Activated naive CD4-positive, alpha-beta T cell treated with anti-CD3 and anti-CD28 coated beads, Interleukin-2, amount 50 U/mL, for 16 hours (primary cell): ENCODE measurements at places on chromosomes 7 and 10.
A peak's percentile ranks its signal among the peaks of the same experiment; 100 is the strongest.

DNA sequence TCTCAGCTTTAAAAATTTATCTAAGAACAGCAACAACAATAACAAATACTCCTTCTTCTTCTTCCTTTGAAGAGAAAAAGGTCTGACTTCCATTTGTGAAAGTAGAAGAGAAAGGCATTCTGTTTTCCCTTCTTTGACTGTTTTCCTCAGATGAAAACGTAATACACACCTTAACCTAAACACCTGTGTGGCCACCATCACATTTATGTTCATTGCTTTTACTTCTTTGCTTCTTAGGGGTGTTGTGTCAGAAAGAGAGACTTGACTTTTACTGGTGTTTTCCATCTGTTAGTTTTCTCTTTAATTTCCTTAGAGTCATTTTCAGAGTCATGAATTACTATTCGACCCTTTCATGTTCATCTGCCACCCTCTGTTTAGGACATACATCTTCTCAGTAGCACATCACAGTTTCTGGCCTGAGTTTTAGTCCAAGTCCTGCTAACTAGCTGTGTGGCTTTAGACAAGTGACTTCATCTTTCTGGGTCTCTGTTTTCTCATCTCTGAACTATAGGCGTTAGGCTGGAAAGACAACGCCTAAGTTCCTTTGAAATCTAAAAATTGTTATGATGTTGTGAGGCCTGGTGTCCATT lies 283.8 kb downstream of the GATA3 start:
- DNase-seq: no peak

GRCh38 chr7:55521512-55521911 lies 50.8 kb downstream of the VOPP1 start:
- DNase-seq: no peak

- no peak for DNase-seq
Observed at GRCh38 chr7:47811632-47812380, 136.5 kb downstream of the PKD1L1 start.

- DNase-seq: peak; percentile 36
Observed at GRCh38 chr10:95655571-95656290, 780 bp downstream of the ALDH18A1 start.

GRCh38 chr7:27176962-27177794 lies 3.1 kb upstream of the HOXA10 start:
- peak; percentile 5 for DNase-seq

- no peak for DNase-seq
Observed at GRCh38 chr7:117489911-117490310, 10.1 kb downstream of the CFTR start.

GRCh38 chr10:35422228-35422627 lies 85.9 kb downstream of the CCNY start:
- no peak for DNase-seq

- no peak for DNase-seq
Observed at GRCh38 chr10:99835947-99836346, 53.5 kb downstream of the ABCC2 start.

GRCh38 chr7:96441436-96442084 lies 119.7 kb upstream of the SLC25A13 start:
- no peak for DNase-seq

DNA sequence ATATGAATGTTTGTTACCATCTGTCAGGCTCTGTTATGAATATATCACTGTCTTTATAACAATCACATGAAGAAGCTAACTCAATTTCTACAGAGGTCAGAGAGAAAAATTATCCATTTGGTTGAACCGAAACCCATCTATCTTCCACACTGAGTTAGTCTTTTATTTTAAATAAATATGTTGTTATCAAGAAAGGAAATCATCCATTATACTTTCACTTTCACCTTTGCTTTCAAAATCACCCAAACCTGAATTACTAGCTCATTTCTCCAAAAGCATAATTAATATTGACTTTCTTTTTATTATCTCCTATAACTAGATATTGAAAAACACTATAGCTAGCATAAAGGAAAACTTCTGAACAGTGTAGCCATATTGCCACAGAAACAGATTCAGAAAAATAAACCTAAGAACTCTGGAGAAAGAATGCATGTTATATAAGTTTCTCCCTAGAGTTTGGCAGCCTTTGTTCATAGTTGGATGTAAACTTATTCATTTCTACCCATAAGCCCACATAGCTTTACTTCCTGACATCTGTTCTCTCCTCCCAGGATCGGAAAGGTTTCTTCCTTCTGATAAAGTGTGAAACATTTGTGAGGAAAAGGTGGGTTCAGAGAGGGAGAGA lies 66.0 kb downstream of the NPSR1 start:
- DNase-seq: no peak

DNA sequence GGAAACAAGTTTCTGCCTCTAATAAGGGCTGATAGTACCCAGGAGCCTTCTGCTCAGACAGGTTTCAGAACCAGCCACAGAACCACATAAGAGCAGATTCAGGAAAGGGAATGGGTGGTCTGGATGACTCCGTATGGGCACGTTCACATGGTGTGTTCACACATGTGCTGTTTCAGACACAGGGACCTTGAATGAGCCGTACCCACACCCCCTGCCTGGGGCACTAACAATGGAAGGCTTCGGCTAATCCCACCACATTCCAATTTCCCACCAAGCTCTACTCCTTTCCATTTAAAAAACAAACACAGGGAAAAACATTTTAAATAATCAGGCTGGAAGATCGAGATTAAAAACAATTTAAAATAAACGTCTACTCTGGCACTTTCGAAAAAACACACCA lies 217.3 kb downstream of the GRID1 start:
- DNase-seq: no peak

GRCh38 chr7:152059311-152059710 lies 33.8 kb downstream of the GALNT11 start:
- no peak for DNase-seq

- no peak for DNase-seq
Observed at GRCh38 chr7:152527610-152528032, 91.8 kb upstream of the KMT2C start.

GRCh38 chr10:61882621-61883370 lies 18.7 kb upstream of the ARID5B start:
- DNase-seq: peak; percentile 80

DNA sequence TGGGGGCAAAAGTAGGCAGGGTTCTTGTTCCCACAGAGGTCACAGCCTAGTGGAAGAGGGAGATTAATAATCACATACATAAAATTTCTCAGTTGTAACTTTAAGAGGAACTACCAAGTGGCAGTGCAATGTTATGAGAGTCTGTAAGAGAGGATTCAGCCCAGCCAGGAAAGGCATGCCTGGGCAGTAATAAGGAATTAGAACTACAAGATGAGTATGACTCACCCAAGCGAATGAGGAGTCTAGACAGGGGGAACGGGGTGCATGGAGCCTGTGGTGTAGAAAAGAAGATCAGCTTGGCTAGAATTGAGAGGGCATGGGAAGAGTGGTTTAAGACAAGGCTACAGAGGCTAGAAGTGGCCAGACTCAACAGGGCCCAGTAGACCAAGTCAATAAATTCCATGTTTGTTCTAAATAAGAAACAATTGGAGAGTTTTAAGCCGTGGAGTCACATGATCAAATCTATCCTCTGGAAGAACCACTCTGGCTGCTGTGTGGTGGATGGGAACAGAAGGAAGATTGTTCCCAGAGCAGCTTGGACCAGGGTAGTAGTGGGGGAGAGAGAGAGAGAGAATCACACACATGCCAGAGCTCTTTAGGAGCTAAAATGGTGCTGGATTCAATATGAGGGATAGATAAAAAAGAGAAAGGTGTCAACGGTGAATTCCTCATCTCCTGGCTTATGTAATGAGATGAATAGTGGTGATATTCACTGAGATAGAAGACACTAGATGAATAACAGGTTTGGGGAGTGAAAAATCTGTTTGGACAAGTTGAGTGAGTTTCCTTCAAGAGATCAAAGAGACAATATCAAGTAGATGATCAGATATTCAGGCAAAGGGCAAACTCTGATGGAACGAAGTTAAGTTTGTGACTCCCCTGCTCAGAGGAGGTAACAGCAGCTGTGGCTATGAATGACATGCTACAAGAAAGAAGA lies 265.1 kb downstream of the FGFR2 start:
- no peak for DNase-seq

- no peak for DNase-seq
Observed at GRCh38 chr7:4745971-4746919, 29.2 kb upstream of the AP5Z1 start.

DNA sequence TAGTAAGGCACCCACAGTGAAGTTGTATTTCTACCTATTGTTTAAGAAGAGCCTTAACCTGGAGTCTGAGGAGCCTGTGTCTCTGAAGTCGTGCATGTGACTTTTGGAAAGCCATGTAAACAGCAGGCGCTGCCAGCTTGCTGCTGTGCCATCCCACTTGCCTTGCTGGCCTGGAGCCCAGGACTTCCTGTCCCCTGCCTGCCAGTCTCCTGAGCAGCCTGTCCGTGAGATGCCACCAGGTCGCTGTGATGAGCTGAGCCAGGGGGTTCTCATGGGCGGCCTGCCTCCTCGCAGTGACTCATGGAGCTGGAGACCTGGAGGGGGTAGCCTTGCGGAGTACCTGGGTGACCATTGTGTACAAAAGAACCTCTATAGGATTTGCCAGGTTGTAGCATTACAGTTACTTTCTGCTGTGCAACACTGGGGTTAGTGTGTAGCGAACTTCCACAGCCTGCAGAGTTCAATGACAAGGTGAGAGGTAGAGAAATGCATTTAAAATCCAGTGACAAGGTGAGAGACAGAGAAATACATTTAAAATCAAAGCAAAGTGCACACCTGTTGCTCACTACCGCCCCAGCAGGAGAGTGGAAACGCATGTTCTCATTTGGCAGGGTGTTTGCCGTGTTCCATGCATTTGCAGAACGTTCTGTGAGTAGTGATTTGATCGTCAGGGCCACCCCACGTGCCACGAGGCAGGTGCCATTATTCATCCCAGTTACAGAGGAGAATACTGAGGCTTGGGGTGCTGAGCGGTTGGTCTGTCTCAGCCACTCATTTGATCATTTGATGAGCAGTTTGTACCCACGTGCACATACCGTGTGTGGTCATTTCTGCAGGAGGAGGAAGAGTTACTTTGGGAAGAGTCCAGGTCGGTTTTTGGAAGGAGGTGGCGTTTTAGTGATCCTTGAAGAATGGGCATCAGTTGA lies 36.6 kb upstream of the BHLHA15 start:
- DNase-seq: no peak

DNA sequence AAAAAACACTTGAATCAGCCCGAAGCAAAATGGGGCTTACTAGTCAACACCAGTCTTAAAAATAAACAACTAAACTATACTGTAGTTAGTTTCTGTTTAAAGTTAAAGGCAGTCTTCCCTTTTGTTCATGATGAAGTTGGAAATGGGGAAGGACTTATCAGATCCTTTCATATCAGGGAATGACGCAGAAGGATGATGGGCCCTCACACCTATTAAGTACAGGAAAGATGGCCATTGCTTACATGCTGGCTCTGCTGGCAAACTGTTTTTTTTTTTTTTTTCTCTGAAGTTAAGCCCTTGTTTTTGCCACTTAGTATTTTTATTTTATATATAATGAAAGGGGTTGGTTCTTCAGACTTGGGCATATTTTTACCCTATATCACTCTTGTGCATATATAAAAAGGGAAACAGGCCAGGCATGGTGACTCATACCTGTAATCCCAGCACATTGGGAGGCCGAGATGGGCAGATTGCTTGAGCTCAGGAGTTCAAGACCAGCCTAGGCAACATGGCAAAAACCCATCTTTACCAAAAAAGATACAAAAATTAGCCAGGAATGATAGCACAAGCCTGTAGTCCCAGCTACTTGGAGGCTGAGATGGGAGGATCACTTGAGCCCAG lies 16.6 kb upstream of the NRBF2 start:
- DNase-seq: no peak

- no peak for DNase-seq
Observed at GRCh38 chr10:35638101-35638500, 4.0 kb downstream of the FZD8 start.

- no peak for DNase-seq
Observed at GRCh38 chr7:158588878-158589442, 1.3 kb upstream of the PTPRN2 start.

DNA sequence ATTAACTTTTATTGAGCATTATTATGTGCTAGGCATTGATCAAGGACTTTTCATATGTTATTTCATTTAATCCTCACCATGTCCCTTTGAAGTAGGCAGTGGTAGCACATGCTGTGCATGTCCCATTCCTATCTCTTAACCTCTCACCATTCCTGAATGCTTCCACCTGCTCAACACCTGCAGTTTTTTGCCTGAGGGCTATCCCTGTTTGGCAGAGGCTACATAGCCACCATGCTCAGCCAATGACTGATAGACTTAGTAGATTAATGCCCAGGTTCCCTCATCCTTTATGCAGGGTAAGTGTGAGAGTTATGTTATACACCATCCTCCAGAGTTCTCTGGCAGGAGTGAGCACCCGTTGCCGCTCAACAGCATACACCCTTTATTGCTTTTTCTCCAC lies 387.8 kb downstream of the BBS9 start:
- DNase-seq: no peak

GRCh38 chr7:120876922-120877321 lies 19.0 kb upstream of the TSPAN12 start:
- no peak for DNase-seq

DNA sequence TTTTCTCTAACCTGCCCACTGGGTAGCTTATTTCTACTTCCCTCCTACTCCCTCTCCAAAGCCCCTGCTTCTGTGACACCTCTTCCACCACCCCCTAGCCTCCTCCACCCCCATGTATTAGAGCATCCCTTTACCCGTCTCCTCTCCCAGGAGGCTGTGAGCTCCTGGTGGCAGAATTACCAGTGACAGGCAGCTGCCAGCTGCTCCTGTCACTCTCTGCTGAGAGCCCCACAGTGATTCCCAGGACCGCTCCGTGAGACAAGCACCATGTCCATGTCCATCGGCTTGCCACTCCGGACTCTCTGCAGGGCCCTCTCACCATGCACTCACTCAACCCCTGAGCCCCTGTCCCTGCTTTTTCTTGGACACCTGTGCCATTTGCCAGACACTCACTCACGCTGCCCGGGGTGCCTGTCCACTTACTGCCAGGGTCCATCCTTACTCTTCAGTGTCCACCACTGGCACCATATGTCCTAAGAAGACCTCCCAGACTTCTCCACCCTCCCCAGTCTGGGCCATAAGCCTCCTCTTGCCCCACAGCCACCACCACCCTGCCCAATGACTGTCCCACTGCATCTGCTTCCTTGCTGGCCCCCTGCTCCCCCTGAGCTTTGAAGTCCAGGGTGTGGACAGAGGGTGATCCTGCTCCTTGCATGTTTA lies 9.8 kb downstream of the WDFY4 start:
- no peak for DNase-seq

- DNase-seq: no peak
Observed at GRCh38 chr7:31122649-31123058, 70.5 kb downstream of the ADCYAP1R1 start.

DNA sequence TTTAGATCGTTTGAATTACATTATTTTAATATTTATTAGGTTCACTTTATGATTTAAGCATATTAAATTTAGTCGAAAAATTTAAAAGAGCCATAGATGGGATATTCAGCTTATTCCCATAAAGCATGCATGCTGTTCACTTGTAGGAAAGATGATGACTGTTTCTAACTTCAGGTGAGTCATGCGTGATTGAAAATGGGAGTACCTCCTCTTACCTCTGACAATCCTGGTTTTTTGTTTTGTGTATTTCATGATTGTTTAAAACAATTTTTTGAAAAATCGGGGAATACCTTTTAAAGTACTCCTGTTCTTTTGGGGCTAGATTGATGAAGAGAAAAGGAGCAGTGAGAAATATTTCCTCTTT lies 1.4 kb downstream of the TNKS2 start:
- no peak for DNase-seq

- DNase-seq: no peak
Observed at GRCh38 chr7:93910076-93910994, 4.0 kb downstream of the GNGT1 start.
